ENCODE measurements at places on chromosomes 6 and 20.

GRCh38 chr6:145349950-145350510, 385.3 kb downstream of the EPM2A start:
- DNase-seq: no peak

DNA sequence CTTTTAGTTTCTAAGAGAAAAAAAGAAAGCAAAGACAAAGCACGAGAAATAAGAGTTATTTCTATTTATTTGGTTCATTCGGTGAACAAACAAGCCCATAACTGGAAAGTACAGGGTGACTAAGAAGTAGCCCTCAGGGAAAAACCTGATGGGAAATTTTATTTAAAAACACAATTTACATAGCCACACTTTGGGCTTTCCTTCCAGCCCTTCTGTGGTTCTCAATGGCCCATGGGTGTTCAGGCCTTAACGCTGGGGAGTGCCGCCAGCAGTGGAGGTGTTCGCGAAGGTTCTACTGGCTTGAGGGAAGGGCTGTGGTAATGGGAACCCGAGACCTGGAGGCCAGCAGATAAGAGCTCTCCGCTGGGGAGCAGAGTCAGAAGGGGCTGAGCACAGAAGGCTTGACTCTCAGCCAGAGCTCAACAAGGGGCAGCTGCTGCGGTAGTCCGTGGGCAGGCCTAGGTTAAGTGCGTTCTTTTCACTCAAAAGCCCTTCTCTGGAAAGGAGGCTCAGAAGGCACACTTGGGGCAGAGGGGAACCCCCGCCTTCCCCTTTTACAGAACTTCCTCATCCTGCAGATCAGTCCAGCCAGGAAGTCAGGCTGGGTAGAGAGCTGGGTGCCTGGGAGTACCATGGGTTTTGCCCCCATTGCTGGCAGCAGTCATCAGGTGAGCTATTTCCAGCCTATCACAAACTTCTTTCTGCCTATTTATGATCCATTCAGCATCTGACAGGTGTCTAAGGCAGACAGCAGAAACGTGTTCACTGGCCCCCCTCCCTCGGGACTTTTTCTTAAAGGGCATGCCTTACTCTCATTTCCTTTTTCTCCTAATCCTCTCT, 8.8 kb upstream of the CD83 start:
- no peak for DNase-seq

DNA sequence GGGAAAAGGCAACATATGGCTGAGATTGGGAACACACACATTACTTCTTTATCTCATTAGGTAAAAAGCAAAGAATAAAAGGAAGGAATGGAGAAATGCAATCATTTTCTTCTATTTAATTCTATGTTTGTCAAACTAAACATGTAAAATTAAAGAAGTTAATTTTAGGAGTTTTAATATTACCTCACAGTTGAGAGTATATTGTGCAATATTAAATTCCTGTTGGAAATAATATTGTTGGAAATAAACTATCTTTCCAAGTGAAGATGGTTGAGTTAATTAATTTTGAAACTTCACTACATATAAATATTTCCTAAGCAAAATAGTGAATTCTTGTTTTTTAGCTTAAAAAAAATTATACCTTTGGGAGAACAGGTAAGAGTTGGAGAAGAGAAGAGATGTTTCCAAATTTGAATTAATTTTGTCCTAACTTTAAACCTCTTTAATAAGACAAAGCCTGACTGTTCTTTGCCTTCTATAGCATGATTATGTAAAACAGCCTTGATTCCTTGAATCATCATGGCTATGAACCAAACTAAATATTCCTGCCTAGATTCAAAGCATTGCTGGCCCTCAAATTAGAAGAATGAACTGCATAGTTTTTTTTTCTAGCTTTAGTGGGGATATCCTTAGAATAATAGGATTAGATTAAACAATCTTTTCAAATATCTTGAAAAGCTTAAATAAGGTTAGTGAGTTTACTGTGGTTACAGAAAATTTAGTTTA, 1349.1 kb upstream of the ADGRB3 start:
- DNase-seq: no peak

- no peak for DNase-seq
Measured at GRCh38 chr6:26170951-26171841, 84.0 kb downstream of the HFE start.

- DNase-seq: no peak
Measured at GRCh38 chr20:17012546-17013226, 214.2 kb upstream of the PCSK2 start.

DNA sequence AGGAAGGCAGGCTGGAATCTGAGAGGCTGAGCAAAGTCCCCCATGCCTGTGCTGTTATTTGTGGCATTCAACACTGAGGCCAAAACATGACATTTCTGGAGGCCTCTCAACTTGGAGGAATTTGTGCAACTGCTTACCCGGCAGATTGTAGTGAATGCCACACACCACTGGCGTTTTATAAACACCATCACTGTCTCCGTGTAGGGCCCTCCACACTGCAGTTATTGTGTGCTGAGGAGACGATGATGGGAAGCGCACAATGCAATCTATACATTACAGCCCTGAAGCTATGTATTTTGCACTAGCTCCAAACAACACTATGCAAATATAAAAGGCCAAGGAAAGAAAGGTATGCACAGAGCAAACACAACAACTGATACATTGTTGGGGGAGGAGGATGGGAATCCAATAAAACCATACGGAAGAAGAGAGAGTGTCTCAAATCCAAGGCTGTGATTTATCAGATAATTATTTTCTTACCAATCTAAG, 106.5 kb downstream of the SMLR1 start:
- DNase-seq: no peak

DNA sequence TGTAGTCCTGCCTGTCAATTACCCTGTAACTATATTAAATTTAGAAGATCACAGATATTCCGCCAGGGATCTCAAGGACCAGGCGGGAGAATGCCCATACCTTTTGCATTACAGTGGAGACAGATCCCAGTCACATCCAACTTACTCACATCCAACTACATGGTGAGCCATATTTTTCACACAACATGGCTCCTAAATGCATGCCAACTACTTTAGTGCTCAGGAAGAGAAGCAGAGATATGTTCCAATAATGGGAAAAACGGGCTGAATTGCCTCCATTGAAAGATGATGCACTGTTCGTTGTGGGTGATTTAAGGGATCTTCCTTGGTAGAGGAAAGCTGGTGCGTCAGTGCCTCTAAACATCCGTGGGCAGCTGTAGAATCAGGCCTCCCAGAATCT, 304.5 kb downstream of the CD83 start:
- DNase-seq: no peak

DNA sequence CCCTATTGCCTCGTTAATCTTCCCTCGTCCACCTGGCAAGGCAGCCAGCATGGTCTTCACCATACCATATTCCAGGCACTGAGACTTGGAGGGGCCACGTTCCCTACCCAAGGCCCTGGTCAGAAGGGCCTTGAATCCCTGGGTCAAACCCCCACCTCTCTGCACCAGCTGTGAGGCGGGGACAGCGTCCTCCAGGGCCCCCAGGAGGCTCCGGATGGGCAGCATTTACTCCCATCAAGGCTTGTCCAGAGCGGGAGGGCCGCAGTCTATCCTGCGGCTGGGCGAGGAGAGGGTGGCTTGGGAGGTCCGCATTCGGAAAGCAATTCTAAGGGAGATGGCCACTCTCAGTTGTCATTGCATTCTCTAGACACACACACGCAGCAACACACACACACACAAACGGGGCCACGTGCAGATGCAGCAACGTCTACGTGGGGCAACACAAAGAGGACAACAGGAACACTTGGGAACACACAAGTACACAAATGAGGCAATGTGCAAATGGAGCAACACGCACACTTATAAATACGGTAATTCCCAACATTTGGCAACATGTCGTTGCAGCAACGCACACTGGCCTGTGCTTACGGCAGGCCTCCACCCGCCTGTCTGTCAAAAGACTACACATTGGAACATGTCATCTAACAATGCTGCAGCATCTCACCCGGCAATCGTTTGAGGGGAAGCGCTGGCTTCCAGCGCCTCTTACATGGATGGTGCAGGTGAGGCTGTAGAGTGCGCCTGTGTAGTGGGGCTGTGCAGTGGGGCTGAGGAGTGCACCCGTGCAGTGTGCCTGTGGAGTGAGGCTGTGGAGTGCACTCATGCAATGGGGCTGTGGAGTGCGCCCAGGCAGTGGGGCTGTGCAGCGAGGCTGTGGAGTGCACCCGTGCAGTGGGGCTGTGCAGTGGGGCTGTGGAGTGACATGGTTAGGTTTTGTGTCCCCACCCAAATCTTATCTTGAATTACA, 12.9 kb upstream of the NTSR1 start:
- DNase-seq: no peak

GRCh38 chr6:90898763-90899162, 311.9 kb upstream of the MAP3K7 start:
- no peak for DNase-seq

GRCh38 chr20:42379385-42379784, 761.2 kb upstream of the CHD6 start:
- no peak for DNase-seq

DNA sequence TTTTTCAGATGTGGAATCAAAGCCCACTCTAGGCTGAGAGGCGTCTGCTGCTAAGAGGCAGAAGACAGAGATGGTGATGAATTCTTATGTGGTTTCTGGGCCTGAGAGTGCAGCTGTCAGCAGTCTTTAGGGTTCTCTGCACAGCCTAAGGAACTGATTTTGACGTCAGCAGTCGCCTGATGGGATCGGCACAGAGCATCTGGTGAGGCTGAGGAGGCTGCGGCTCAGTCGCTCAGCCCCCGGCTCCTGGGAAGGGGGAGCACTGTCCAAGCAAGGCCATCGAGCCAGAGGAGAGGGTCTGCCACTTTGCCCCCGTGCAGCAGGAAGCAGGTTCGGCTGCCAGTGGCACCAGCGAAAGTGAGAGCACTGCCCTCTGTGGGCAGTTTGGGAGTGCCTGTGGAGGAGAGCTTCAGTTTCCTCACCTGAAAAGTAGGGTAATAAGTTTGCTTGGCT, 92.5 kb downstream of the TCP11 start:
- no peak for DNase-seq

DNA sequence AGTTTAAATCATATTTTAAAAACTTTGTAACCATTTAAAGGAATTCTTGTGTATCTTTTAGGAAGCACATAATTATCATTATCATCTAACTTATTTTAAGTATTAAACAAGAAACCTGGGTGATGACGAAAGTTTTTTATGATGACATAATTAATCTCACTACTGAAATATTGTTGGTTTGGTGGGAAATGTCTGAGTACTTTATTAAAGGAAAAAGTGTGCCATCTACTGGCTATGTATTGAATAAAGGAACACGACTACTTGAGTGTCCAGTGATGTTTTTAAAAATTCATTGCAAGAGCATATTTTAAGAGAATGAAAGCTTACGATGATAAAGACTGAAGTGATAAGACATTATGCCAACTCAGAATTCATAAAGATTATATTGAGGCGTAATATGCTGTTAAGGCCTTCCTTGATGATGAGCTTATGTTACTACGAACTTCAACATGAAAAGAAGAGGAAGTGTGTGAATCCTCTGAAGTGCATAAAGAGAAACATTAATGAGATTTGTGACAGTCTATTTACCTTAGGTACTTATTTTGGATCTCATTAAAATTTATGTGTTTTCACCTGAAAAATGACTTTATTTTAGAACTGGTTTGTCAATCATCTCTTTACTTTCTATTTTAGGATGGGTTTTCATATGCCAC, 12.0 kb upstream of the TRMT11 start:
- DNase-seq: peak; percentile 42
